ENCODE measurements at places on chromosomes 5 and 9.
A peak's percentile ranks its signal among the peaks of the same experiment; 100 is the strongest.

DNA sequence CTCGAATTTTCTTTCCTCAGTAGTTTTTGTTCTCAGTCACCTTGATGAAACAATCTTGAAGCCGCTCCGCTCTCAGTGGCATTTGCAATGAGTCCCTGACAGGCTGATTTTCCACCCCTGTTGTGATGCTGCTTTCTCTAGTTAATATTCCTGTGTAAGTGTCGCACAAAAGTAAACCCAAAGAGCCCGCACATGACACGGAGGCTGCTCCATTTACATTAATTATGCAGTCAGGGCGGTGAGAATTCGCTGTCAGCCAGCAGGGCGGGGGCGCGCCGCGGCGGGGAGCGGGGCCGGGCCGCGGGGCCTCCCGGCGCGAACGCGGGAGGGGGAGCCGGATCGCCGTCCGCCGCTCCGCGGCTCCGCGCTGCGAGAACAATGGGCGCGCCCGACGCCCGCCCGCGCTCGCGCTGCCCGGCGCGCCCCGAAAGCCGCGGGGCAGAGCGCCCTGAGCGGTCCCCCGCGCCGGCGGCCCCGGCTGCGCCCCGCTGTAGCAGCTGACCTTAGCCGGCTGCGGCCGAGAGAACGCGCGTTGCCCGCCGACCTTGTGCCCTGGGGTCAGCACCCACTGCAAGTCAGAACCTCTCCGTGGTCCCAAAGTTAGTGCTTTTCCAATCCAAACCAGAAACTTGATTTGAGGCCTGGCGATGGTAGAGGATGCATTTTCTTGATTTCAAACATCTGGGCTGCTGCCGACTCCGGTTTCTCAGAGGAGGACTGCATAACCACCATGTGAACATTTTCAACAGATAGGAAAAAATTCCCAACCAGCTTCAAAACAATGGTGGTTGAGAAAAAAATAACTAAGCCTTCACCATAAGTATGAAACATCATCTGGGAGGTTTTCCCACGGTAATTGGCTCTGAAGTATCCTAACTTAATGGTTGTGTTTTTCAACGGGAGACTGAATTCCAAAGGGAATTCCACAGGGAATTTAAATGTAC, 142.6 kb downstream of the PBX3 start:
- peak; percentile 9 for DNase-seq

- no peak for DNase-seq
These were observed 12.8 kb downstream of the BTNL9 start for GRCh38 chr5:181052672-181053487.

- no peak for DNase-seq
These were observed 1014.0 kb upstream of the SEMA6A start for GRCh38 chr5:117588611-117589010.

GRCh38 chr9:34988218-34989002, 1.1 kb upstream of the DNAJB5 start:
- peak; percentile 24 for DNase-seq

DNA sequence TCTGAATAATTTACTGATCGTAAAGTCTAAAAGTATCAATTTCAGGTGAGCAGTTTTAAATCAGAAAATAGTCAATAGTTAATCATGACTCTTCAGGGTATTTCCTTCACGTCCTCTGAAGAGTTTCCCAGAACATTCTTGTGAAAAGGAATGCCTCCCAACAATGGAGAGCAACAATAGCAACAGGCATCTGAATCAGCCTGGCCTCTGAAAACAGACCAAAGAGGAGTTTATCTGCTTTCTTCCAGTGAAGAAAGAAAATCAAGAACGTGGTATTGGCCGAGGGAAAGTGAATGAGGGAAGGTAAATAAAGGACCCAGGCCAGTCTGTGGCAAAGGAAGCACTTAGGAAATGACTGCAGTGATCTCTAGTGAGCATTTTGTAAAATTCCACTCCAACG, 26.1 kb upstream of the RASGEF1C start:
- DNase-seq: no peak

DNA sequence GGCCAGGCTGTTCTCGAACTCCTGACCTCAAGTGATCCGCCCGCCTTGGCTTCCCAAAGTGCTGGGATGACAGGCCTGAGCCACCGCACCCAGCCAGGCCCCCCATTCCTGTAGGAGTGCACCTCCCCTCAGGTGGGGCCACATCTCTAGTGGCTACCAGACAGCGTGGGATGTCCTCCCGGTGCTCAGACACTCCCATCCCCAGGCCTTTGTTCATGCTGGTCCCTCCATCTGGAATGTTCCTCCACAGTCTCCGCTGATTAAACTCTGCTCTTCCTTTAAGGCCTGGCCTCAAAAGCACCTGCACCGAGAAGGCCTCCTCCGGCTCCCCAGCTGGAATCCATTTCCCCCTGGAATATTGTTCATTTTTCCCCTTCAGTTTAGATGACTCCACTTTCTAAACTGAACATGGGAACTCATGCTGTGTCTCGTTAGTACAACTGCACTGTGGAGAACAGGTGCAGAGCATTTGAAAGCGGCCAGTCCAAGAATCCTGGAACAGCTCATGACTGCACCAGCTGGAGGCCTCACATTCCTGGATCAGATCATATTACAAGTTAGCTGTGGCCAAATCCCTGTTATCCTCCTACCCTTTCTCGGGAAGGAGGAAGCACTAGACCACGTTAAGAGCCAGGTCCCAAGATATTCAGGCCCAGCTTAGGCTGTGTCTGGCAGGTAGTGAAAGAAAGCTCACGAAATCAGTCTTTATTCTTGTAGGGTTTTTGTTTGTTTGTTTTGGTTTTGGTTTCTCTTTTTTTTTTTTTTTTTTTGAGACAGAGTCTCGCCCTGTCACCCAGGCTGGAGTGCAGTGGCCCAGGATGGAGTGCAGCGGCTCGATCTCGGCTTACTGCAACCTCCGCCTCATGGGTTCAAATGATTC, 10.8 kb upstream of the PRRC2B start:
- no peak for DNase-seq

DNA sequence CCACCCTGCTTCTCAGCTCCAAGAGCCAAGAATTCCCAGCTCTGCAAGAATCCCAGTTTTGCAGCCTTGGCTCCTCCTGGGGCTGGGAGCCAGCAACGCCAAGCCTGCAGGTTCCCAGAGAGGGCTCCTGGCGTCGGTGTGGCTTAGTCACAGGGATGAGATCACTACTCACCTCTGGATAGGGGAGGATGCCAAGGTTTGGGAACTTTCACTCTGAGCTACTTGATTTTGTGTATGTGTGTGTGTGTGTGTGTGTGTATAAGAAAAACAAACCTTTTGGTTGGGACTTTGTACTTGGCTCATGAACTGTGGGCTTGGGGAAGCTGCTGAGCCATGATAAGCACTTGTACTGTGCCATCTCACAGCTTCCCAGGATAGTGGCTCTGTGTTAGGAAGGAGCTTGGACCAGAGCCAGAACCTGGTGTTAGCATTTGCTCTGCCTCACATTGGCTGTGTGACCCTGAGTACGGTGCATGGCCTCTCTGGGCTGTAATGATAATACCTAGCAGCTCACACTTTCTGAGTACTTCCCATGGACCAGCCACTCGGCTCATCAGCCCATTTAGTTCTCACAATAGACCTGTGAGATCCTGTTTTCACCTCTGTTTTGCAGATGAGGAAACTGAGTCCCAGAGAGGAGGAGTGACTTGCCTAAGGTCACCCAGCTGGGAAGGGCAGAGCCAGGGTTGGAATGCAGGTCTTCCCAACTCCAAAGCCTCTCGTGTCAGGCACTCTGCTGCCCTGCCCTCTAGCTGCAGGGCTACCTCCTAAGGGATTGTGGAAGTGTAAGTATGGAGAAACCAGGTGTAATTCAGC, 41.4 kb upstream of the DAB2IP start:
- no peak for DNase-seq

- no peak for DNase-seq
These were observed 79.3 kb upstream of the PRLR start for GRCh38 chr5:35309365-35310130.

DNA sequence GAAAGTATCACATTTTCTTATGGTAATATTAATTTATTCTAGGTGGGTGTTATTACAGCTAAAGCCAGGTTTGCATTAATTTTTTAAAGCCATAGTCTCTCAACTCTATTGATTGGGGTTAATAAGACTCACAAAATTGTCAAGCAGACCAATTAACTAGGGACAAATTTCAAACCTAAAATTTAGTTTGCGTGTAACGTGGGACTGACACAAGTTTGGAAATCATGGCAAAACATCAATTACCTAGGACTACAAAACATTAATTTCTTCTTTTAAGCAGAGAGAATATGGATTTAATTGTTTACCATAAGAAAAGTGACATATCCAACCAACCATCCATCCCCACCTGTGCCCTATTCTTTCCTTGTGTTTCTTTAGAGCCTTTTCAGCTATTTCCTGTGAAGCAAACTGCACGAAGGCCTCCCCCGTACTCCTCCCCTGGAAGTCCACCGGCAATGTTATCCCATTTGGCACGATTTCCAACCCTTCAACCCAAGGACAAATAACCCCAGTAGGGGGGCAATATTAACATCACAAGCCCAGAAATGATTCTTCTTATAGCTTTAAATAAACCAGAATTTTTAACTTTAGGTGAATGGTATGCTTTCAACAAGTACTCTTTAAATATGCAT, 4.4 kb downstream of the HNRNPH1 start:
- no peak for DNase-seq

GRCh38 chr9:123718188-123718587, 211.7 kb downstream of the DENND1A start:
- DNase-seq: no peak

DNA sequence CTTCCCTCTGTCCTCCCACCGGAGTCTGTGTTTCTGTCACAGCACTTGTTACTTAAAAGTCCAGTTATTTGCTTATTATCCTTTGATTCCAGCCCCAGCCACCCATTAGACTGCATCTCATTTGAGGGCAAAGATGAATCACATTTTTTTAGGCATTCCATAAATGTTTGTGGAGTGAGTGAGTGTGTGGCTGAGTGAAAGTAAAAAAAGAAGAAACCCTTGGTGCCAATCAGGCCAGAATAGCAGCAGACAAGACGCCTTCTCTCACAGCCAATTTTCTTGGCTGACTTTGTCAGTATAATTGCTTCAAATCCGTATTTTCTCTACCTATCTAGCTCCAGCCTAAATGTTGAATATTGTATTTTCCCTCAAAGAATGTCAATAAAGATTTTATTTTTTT, 613.0 kb upstream of the WWC1 start:
- DNase-seq: no peak

- no peak for DNase-seq
These were observed 94.2 kb downstream of the PPIC start for GRCh38 chr5:122942164-122942914.

DNA sequence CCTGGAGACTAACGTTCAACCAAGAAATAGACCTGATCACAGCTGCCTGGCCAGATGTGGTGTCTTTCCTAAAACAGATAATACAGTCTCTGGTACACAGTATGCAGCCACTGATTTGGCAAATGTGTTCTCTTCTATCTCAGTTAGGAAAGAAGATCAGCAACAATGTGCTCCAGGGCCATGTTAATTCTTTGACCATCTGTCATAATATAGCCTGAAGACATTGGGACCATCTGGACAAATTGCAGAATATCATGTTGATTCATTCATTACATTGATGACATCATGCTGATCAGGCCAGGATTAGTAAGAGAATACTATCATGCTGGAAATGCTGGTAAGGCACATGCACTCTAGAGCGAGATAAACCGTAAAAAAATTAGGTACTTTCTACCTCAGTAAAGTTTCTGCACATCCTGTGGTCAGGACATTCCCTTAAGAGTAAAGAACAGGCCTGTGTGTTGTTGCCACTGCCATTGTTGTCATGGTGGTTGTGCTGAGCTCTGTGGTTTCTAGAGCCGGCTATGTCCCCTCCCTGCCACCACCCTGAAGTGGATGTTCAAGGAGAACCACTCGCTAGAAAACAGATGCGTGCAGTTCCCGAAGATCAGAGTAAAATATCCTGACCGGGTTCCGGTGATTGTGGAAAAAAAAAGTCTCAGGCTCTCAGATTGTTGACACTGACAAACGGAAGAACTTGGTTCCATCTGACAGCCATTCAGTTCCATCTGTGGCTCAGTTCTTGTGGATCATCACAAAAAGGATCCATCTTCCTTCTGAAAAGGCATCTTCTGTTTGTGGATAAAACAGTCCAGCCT, 6.4 kb upstream of the JMY start:
- peak; percentile 37 for DNase-seq

DNA sequence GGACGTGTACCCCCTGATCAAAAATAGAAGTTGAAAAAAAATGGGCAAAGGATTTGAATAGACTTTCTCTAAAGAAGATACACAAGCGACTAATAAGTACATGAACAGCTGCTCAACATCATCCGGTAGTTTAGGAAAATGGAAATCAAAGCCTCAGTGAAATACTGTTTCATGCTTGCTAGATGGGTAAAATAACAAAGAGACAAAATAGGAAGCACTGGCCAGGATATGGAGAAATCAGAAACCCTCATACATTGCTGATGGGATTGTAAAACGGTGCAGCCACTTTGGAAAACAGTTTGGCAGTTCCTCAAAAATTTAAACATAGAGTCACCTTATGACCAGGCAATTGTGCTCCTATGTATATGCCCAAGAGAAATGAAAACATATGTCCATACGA, 65.0 kb upstream of the SUB1 start:
- DNase-seq: no peak

GRCh38 chr5:131109540-131110255, 55.4 kb downstream of the HINT1 start:
- DNase-seq: peak; percentile 2

DNA sequence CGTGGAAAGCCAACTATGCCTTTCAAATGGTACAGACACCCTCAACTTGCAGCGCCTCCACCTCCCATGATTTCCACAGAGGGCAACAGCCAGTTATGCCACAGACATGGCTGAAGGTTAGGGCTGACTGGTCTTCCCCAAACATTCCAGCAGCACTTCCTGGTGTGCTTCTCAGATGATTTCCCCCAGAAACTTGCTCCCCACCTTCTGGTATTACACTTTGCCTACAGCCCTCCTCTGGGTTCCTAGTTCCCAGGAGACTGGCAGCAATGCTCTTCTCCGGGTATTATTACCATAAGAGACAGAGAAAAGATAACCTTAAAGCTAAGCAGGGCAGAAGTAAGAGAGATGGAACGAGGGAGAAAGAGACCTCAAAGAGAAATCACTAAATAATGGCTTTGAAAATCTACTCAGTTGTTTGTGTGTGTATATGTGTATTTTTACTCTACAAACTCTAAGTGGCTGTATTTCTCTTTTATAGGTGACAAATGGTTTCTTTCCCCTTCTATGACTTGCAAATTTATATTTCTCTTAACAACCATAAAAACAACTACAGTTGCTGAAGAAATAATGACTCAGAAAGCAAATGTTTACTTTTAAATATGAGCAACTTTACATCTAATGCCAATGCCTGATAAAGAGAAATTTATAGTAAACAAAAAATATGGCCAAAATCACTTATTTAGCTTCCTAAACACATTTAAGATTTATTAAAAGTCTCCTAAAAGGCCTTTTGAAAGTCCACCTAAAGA, 133.8 kb downstream of the PDE4D start:
- DNase-seq: no peak

- DNase-seq: no peak
These were observed 18.3 kb downstream of the RFX3 start for GRCh38 chr9:3507395-3508077.

GRCh38 chr5:68193481-68194036, 22.0 kb upstream of the PIK3R1 start:
- no peak for DNase-seq

DNA sequence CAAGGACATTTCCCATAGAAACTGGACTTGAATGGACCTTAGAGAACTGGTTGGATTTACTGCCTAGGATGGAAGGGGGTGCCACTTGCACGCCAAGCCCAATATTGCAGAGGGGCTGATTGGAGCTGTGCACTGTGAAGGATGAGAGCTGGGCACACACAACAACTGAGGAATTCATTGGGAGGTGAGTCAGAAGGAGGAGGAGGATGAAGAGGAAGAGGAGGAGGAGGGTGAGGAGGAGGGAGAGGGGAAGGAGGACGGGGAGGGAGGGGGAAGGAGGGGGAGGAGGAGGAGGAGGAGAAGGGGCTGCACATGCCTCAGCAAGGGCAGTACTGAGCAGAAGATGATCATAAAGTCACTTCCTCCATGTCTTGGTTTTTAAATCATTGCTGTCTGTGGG, 5.7 kb upstream of the ICE1 start:
- no peak for DNase-seq
